ENCODE measurements at places on chromosomes 13 and 19.
A peak's percentile ranks its signal among the peaks of the same experiment; 100 is the strongest.

DNA sequence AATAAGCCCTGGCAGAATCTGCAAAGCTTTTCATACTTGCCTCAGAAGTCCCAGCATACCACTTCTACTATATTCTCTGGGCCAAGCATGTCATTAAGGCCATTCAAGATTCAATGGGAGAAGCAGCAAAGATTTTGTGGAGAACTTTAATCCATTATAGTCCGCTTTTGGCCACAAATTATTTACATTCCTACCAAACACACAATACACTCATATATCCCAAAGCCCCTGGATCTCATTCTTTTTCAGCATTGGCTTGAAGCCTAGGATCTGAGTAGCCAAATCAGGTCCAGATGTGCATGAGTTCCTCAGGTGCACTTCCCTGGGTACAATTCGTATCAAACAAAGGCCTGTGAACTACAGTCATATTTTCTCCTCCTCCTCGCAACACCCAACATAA is 203.4 kb downstream of the NDFIP2 start:
- DNase-seq: no peak

GRCh38 chr13:28820099-28821051 is at the start of gene MTUS2:
Gene MTUS2, plus strand, starts transcription at chr13:28820339.
- no peak for DNase-seq

DNA sequence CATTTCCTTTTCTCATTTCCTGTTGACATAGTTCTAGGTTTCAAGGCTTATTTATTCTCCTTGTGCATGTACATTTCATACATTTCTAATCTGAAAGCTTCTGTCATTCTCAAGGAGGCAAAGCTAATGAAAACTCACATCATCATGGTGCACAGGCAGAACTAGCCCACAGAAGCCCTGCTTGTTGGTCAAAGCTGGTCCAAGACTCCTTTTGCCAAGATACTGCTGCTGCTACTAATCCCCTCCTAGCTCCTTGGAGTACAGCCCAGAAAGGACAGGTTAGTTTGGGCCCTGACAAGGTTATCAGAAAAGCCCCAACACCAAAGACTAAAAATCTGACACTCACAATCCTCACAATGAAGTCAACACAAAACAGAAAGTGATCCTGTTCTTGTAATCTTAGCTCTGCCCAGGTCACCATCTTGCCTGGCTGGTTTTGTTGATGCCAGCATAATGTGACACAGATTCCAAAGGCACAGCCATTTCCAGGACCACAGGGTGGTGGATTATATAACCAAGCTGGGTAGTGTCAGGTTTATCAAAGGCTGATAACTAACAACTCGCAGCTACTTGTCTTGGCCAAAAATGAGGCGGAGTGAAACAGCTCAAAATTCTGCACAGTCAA is 417.4 kb downstream of the NDFIP2 start:
- DNase-seq: no peak

DNA sequence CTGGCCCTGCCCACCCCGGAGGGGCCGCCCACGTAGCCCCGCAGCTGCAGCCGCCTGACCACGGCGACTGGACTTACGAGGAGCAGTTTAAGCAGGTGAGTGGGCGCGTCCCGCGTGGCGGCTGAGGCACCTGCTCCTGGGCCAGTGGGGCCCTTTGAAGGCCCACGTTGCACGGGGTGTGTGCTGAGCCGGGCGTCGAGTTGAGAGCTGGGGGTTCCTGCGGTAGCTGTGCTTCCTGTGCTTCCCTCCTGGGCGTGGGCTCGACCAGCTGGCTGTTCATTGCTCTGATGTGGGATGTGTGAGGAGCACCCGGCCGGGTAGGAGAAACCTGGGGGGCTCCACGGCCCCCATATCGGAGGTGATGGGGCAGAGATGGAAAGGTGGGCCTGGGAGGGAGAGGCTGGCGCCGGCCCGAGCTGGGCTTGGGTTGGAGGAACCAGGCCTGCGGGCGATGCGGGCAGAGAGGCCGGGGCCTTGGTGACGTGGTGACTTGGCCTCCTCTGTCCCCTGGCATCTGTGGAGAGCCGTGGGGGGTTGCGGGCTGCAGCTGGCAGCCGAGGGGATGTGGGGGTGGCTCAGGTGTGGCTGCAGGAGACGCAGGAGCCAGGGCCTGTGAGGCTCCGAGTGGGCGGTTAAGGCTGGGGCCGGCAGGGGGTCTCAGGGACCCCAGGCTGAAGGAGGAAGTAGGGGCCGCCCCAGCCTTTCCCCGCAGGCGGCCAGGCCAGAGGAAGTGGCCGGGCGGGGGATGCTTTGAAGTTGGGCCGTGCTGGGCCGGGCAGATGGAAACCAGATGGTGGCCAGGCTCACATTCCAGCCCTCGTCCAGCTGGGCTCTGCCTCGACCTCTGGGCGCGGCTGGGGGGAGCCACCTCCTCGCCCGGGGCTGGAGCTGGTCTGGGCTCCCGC is 7.1 kb downstream of the ARID3A start:
- DNase-seq: peak; percentile 60

GRCh38 chr13:99277629-99278028 is 19.4 kb upstream of the GPR18 start:
- no peak for DNase-seq

- DNase-seq: no peak
Observed at GRCh38 chr19:28257396-28257795, 955.6 kb downstream of the UQCRFS1 start.

DNA sequence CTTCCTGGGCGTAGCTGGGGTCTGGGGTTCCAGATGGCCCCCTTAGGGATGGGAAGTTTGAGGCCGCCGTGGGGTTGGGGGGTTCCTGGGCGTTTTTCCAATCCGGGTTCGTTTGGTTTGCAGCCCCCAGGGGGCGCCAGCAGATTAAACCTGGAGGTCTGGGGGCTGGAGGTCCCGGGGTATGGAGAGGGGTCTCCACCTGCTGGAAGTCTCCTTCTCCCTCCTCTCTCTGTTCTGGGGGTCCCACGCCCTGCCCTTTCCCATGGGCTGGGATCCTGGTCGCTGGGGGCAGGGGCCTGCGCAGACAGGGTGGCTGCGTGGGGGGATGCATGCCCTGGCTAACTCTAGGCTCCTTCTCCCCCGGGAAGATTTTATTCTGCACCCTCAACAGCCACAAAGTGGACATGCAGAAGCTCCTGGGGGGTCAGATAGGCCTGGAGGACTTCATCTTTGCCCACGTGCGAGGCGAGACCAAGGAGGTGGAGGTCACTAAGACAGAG is 899 bp downstream of the GIPC3 start:
- DNase-seq: no peak

- no peak for DNase-seq
Observed at GRCh38 chr19:38281811-38282566, 17.6 kb downstream of the SPINT2 start.

Data from HS-5 (cell line).